ENCODE measurements at places on chromosomes 3 and 15.

DNA sequence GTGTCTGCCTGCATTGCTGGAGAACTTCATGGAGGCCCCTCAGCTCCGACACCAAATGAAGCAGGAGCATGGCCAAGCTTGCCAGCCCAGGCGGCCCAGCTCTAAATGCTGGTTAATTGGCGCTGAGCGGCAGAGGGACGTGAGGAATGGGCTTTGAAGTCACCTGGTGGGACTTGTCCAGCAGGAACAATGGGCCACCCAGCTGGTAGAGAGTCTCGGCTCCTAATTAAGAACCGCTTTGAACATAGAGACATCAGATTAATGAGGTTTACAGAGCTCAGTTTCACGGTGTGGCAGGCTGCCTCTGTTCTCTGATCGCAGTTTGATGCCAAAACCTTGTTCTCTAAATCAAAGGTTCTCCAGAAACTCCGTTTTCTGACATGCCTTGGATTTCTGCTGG lies 77.5 kb upstream of the LINGO1 start:
- no peak for DNase-seq

GRCh38 chr15:87736891-87737389 lies 519.6 kb downstream of the NTRK3 start:
- no peak for DNase-seq

DNA sequence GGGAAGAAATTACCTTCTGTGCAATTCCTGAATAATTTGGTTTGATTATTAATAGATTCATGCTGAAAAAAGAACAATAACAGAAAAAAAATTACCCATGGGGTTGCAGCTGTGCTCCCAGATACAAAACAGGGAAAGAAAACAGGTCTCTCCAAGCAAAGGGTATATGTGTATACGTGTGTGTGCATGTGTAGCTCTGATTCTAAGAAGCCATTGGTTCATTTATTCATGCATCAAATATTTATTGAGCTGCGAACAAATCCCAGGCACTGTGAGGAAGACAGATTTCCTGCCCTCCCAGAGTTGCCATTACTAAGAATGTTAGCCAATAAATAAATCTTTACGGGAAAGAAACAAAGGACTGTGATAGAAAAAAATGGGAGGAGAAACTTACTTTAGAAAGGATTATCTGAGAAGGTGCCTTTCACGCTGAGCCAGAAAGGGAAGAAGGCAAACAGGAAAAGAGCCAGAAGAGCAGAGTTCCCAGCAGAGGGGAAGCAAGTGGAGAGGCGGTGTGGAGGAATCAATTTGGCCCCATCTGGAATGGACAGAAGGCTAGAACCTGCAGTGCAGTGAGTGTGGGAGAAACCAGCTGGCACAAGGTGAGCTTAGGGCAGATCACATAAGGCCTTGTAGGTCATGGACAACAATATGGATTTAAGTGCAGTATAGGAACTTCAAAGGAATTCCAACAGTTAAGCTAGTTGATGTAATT lies 20.7 kb downstream of the CHL1 start:
- DNase-seq = no peak

GRCh38 chr3:79866162-79866561 lies 98.4 kb upstream of the ROBO1 start:
- DNase-seq = no peak
